ENCODE measurements at places on chromosomes 4 and X. TPM values are rescaled to one million over a fixed set of nuclear protein-coding genes. Genes with fewer than 3 reads are reported as not detected.

DNA sequence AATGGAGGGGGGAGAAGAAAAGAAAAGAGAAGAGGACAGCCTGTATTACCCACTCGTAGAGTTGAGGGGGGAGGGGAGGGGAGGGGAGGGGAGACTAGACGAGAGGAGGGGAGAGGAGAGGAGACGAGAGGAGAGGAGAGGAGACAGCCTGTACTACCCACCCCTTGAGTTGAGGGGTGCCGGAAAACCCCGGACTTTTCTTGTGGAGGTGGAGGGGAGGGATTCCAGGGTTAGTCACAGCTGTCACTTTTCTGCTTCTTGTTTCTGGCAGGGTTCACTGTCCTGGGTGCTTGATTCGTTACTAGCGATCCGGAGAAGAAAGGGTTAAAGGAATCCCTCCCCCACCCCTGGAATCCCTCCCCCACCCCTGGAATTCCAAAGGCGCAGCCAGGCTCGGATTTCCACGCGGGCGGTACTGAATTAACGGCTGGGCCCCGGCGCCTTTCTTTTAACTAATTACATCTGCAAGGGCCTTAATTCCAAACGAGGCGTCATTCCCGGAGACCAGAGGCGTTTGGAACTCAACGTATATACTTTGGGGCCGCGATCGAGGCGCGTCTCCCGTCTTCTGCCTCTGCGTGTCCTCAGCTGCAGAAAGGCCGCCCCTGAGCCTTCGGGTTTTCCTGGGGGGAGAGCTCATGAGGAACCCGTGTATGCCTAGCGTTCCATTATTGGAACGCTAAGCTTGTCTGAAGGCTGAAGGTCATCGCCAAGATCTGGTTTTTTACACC, 20.1 kb upstream of the CSF2RA start:
- no peak for DNase-seq

DNA sequence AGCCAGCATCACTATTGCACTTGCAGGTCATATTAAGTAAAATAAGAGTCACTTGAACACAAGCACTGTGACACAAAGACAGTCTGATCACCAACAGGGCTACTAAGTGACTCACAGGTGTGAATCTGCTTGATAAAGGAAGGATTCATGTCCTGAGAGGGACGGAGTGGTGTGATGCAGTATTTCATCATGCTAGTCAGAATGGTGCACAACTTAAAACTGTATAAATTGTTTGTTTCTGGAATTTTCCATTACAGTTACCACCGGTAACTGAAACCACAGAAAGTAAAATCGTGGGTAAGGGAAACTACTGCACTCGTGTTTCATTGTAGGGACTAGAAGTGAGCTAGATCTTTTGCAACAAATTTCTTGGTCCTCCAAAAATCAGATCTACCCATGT, 109.7 kb downstream of the ELOVL6 start:
- DNase-seq: no peak

DNA sequence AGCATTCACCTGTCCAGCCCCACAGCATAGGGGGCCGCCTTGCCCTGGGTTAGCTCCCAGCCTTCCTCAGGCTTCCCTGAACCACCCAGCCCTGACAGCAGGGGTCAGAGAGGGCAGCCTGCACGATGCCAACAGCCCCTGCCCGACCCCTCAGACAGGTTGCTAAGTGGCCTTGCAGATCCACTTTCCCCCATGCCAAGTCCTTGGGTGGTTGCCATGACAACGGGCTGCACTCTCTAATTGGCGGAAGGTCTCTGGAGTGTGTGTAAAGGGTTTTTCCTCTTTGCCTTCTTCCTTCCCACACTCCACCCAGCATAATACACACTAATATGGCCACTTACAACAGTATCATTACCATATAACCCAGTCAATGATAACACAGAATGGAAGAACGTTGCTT, 99.6 kb upstream of the AFAP1 start:
- DNase-seq: no peak

- no peak for DNase-seq
Measured at GRCh38 chrX:22389556-22390179, 117.0 kb downstream of the CBLL2 start.

GRCh38 chr4:68954126-68954525, 2.5 kb upstream of the UGT2A3 start:
- no peak for DNase-seq

DNA sequence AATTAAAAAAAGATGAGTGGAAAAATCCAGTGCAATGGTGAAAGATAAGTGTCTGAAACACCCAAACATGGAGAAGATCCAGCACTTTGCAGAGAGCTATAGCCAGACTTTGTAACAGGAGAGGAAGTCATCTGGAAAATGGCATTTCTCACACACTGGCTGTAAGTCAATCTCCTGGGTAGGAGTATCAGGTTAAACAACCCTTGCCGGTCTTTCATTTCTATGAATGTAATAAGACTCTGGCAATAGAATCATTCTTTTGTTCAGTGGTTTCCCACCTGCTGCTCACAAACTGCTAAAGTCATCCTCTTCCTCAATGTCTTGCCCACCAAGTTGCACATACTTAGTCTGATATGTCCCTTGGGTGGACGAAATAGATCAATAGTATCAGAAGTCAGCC, 94.0 kb upstream of the ATP8A1 start:
- no peak for DNase-seq

DNA sequence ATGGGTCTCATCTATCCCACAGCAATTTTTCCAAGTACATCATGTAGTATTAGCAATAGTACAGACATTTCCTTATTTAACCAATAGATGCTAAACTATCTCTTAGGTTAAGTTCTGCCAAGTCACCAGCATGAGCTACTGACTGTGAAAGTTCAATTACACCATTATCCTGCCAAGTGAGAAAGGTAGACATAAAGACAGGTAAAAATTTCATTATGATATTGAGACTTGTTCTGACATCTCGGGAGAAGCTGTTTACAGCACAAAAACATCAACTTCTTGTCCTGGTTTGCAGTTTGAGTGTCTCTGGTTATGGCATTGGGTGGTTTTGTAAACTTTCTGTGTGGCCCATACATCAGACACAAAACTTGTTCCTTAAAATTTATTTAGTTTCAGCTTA, 622.4 kb upstream of the PCDH10 start:
- no peak for DNase-seq

- DNase-seq: no peak
Measured at GRCh38 chrX:53681661-53682060, 4.9 kb downstream of the HUWE1 start.

DNA sequence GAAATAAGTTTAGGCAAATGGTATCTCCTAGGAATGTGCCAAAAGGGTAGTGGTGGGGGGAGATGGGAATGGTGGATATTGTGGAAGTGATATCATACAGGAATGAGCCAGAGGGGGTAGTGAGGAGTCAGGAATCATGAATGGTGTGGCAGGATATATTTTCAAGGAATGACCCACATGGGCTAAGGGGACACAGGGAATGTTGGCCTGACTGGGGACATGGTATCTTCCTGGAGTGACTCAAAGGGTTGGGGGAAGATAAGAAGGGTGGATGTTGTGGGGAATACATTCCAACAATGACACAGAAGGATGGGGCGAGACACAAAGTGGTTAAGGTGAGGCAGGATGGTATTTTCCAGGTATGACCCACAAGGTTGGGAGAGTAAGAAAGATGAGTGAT, 60.6 kb downstream of the MAOA start:
- DNase-seq: no peak

DNA sequence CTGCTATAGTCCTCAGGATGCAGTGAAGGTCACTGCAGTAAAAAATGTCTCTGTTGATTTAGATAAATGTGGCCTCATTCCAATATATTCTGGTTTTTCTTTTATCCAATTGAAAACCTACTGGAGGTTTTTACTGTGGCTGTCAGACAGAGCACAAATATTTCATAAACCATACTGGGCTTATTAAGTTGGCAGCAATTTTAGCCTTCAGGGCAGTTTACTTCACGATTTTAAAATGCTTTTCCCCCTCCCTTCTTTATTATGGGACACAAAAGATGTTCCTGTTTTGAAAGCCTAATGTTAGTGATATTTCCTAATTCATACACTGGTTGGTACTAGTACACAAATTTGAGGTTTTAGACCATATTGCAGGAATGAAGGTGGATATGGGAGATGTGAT, 939.4 kb downstream of the C4orf33 start:
- DNase-seq: no peak

- DNase-seq: no peak
Measured at GRCh38 chr4:89534356-89534755, 226.8 kb upstream of the GPRIN3 start.

GRCh38 chr4:183098019-183098722, 886 bp upstream of the WWC2 start:
- DNase-seq: no peak

- no peak for DNase-seq
Measured at GRCh38 chr4:7516096-7516772, 81.5 kb upstream of the PSAPL1 start.

DNA sequence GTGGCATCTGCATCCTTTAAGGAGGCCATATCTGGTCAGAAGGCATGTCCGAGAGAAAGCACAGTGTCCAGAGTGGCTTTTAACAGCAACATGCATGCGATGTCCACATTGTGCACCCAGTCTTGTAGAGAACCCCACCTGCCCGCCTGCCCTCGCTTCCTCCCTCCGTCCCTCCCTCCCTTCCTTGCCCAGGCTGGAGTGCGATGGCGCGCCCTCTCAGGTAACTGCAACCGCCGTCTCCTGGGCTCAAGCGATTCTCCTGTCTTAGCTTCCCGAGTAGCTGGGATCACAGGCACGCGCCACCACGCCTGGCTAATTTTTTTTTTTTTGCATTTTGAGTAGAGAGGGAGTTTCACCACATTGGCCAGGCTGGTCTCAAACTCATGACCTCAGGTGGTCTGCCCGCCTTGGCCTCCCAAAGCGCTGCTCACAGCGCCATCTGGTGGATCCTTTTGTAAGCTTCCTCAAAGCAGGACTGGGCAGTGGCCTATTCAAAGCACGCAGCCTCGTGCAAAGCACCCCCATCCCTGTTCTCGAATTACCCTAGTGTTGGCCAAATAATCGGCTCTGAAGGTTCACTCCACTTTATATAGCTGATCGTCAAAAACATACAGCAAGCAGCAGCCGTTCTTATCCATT, 15.0 kb downstream of the BRCC3 start:
- DNase-seq: peak; percentile 8

- DNase-seq: no peak
Measured at GRCh38 chrX:39052751-39053150, 251.5 kb downstream of the MID1IP1 start.

TMEM156 gene
- total RNA-seq: 25.6 TPM

FAT4 gene
- not detected for total RNA-seq

SMAD1 gene
- total RNA-seq: 16.7 TPM

CT55 gene
- total RNA-seq: not detected

FGG gene
- not detected for total RNA-seq

MAGT1 gene
- total RNA-seq: 38.6 TPM

AR gene
- total RNA-seq: 0.22 TPM

GAGE12J gene
- not detected for total RNA-seq
